ENCODE measurements at places on chromosomes 6 and 20.

DNA sequence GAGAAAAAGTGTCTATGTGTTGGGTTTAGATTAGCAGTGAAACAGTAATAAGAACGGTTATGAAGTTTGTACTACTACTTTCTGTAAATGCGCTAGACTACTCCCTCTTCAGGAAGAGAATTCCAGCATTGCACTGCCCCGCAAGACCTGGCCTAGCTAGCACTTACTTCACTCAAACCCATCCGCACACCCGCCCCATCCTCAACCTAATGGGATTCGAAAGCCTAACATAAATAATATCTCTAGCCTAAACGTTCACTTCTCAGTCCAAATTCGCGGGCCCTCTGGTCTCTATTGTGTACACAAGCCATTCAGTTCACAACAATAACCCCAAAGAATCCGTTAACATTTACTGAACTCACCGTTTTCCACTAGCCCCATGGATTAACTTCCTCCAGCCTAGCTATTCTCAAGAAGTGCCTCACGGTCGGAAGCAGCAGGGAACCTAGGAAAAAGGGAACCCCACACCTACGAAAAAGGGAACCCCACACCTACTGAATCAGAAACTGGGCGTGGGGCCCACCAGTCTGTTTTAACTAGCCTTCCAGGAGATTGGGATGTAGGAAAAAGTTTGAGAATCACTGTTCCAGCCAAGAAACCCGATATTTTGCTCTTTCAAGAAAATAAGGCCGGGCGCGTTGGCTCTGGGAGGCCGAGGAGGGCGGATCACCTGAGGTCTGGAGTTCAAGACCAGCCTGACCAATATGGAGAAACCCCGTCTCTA is 45.4 kb upstream of the BTN3A2 start:
- DNase-seq = no peak

- DNase-seq = no peak
Observed at GRCh38 chr20:50227506-50227905, 36.9 kb downstream of the CEBPB start.

DNA sequence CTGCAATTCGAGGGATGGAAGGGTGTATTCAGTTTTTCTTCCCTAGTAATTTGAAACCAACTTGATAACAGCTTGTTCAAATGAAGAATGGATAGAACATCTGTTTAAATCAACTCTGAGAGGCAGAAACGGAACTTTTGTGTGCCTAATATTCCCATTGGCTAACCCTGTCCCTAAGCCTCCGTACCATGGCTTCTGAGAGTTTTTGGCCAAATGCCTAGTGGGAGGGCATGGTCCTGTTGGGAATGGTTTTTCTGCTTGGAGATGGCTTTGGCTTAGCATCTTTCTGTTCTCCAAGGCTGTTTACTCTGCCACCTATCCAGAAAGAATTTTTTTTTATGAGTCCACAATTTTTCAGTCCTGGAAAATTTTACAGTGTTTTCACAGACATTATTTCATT is 126.7 kb upstream of the MLIP start:
- no peak for DNase-seq

DNA sequence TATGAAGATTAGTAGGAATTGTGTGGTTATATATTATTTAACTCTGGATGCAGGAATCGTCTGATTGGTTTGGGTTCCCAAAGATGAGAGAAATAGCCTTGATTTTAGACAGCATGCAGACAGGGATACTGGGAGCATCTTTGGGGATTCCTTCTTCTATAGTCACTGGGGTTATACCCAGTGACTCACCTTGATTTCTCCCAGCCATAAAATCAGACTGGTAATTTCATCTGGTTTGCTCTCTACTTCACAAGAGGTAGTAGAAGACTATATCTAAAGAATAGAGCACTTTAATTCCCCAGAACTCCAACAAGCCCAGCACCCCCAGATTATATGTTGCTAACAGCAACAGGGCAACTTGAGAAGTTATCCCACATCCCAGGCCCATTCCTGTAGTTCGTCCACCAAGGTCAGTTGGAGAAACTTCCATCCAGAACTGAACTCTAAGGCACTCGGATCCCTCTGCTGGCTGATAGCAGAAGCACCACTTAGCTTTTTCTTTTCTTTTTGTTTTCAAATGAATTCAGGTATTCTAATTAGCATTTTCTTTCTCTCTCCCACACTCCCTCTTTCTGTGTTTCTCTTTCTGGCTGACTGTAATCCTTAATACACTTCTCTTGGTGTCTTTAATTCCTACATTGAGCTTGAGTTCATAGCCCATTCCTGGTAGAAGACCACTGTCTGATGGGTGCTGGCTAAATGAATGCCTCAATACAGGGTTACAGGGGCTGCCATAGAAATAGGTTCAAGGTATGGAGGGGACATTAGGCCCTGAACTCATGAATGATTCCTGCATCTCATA is 20.4 kb upstream of the EFHC1 start:
- DNase-seq = no peak

DNA sequence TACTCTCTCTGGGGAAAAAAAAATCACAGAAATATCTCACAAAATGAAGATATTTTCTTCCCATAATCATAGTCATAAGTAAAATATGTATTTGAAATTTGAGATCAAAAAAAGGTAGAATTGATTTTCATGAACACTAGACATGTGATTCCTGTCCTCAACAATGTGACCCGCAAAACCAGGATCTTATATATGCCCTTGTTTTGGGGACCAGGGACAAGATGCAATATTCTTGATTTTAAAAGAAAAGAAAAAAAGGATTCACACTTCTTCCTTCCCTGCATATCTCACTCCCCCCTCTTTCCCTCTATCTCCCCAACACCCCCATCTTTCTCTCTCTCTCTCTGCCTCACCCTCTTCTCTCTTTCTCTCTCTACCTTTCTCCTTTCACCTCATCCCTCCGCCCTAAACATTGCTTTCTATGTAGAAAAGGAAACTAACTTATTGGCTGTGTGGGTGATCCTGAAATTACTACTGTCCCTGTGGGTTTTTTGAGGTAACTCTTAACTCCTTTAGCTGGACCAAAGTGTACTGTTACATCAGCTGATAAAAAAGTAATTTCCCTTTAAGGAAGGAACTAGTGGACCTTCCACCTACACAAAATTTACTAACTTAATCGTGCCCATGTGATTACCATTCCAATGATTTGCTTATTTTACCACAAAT is 85.6 kb downstream of the AIG1 start:
- no peak for DNase-seq

- DNase-seq = no peak
Observed at GRCh38 chr20:35562541-35563110, 20.7 kb downstream of the ERGIC3 start.

DNA sequence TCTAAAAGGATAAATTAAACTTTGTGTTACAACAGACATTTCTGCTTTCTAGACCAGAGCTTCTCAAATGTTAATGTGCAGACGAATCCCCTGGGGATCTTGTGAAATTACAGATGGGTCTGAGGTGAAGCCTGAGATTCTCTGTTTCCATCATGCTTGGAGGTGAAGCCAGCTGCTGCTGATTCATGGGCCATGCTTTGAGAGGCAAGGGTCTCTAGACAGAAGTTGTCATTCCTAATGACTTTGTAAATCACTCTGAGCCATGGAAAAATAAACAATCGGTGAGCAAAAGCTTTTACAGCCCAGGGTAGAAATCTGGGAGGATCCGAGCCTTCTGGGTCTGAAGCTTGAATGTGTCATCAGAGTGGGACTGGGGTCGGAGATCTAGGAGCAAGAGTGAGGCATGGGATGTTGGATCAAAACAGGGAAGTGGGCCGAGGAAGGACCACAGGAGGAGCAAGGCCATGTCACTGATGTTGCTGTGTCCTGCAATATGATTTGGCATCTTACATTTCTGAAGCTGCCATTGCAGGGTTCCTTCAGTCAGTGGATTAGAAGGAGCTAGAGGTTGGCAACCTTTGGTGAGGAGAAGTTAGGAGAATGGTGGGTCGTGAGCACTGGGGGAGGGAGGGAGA is 77.3 kb downstream of the TRMT11 start:
- DNase-seq = no peak

DNA sequence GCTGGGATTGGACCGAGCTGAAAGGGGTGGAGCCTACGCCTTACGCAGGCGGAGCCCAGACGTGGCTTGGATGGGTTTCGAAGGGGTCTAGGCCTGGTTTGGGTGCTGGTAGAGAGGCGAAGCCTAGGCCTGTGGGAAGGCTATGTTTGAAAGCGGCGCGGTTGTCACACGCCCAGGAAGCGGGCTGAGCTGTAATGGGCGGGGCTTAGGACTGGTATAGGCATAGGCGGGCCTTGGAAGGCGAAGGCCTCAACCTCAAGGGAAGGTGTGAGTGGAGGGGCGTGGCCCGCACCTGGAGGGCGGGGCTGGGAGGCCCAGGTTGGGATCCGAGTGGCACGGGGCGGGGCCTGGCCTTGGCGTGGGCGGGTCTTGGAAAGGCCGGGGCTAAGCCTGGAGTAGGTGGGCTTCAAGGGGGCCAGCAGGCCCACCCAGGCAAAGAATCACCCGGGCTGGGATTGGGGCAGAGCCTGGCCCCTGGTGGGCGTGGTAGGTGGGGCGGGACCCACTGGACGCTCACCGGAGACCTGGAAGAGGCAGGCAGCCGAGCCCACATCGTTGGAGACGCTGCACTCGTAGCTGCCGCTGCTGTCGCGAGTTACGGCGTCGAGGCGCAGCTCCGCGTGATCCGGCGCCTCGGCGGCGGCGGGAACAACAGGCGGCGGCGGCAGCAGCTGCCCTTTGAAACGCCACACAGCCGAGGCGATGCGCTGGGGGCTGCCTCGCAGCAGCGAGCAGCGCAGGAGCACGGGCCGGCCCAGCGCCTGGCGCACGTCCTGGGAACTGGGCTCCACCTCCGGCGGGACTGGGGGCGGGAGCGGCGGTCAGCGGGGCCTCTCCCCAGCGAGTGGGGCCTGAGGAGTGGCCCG is 49.0 kb downstream of the MDGA1 start:
- no peak for DNase-seq

- no peak for DNase-seq
Observed at GRCh38 chr20:35463455-35464300, 8.3 kb downstream of the CEP250 start.

GRCh38 chr20:18092890-18093289 is 35.2 kb upstream of the OVOL2 start:
- DNase-seq = no peak

DNA sequence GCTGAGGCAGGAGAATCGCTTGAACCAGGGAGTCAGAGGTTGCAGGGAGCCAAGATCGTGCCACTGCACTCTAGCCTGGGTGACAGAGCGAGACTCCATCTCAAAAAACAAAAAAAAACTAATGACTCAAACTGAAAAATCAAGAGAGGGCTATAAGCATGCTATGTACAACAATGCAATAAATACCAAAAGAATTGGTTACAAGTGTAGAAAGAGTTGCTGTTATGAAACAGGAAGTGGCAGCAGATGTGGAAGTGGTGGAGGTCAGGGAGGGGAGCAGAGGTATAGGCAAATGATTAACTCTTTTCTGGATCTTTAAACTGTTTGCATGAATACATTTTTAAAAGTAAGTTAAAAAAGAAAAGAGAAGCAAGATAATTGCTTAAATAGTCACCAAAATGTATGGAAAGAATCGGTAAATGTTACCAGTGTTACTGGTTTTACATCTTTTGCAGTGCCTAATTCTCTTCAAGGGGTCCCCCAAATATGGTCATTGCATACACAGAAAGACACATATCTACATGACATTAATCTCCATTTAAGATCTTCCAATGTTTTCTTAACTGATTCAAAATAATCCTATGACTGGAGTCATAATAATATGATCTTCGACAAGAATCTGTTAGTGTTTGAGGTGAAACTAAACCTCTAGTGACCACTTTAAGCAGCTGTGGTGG is 15.0 kb downstream of the CALHM6 start:
- DNase-seq = no peak

DNA sequence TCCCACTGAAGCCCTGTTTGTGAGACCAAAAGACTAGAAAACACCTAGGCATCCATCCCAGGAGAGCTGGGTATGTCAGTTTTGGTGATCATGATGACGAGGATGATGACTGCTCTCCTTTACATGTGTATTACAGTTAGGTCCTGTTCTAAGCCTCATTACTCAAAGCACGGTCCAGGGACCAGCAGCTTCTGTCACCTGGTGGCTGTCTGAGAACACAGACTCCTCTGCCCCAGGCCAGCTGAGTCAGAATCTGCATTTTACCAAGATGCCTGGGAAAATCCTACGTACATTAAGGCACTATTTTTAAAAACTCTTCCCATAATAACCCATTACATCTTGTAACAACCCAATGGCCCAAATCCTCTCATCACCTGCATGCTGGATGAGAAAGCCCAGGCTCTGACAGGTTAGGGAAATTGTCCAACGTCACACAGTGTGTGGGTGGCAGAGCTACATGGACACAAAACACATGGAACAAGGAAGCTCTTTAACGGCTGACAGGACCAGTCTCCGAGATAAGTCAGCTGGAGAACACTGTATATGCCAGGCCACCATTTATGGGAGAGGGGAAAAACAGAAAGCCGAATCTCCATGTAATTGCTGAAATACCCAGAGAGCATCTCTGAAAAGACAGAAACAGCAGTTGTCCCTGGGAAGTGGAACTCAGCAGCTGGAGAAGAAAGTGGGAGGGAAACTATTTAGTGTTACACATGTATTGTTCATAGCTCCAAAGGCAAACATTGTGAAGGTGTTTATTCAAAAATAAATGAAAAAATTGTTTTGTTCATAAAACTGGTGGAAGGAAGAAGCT is 65.4 kb downstream of the BMP7 start:
- DNase-seq = no peak

GRCh38 chr6:143060806-143061596 is at the start of gene AIG1:
TSS of gene AIG1 (plus strand) at chr6:143060889. CDS start at chr6:143060926, 37 bp downstream.
- DNase-seq = no peak

DNA sequence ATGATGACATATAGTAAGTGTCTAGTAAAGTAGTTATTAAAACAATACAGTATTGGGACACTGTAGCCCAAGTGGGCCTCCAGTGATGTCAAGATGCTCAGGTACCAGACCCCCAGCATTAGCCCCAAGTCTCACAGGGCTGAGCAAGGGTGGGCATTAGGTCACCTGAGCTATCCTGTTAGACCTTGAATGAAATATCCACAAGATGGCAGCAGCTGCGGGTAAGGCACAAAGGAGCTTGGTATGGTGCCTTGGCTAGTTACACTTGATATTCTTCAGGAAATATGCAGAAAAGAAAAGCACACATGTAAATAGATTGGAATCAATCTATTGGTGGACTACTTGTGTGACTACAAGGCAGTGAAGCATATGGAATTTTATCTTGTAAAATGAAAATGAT is 701.8 kb upstream of the ADGRB3 start:
- no peak for DNase-seq

GRCh38 chr20:32326504-32326845 is 31.7 kb upstream of the ASXL1 start:
- no peak for DNase-seq

GRCh38 chr20:31587545-31588389 is 17.3 kb upstream of the ID1 start:
- no peak for DNase-seq

GRCh38 chr6:6351511-6352025 is 31.1 kb upstream of the F13A1 start:
- DNase-seq = no peak

DNA sequence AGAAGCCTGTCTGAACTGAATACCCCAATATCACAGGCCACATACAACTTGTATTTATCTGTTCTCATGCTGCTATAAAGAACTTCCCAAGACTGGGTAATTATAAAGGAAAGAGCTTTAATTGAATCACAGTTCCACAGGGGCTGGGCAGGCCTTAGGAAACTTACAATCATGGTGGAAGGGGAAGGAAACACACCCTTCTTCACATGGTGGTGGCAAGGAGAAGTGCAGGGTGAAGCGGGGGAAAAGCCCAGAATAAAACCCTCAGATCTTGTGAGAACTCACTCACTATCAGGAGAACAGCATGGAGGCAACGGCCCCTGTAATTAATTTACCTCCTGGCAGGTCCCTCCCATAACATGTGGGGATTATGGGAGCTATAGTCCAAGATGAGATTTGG is 50.3 kb upstream of the FNDC1 start:
- DNase-seq = no peak

Data from non-pigmented ciliary epithelial cell (primary cell).